ENCODE measurements at places on chromosomes 4 and X. TPM values are rescaled to one million over a fixed set of nuclear protein-coding genes. Genes with fewer than 3 reads are reported as not detected.

The FGB gene
- total RNA-seq, result 2.1 TPM

The EGF gene
- total RNA-seq, result 0.87 TPM

The KDM6A gene
- total RNA-seq, result 14.4 TPM

The USP27X gene
- total RNA-seq, result 2.8 TPM

The DOK7 gene
- not detected for total RNA-seq

The MAP7D3 gene
- 48.2 TPM for total RNA-seq

The PCDH19 gene
- 5.0 TPM for total RNA-seq

The GRID2 gene
- not detected for total RNA-seq

The PLAC8 gene
- not detected for total RNA-seq

The RGN gene
- total RNA-seq, result 0.33 TPM

The UBA6 gene
- 61.7 TPM for total RNA-seq

DNA sequence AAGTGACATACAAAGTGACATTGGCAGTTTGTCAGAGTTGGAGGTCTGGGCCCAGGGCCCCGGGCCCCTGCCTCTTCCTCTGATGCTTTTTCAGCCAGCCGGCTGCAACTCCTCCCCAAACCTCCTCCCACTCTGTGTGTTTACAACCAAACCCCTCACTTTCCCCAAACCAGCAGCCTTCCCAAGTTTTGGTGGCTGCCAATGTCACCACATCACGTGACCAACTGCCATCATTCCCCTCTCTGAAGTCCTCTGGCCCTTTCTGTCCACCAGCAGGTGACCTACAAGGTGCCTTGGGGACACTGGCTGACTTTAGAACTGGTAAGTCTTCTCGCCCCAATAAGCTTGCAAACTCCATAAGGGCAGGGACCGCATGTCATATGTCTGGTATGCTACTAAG lies 357.7 kb downstream of the BCOR start:
- H3K36me3 ChIP-seq, result no peaks in the 10 kb centered on the region
- no peaks in the 10 kb centered on the region for H3K27me3 ChIP-seq
- H3K4me3 ChIP-seq, result no peak overlapping the region
- peaks cover 13% of the 10 kb centered on the region for H3K4me1 ChIP-seq
- no peak for DNase-seq

GRCh38 chrX:149638860-149639259 lies 7.3 kb upstream of the TMEM185A start:
- no peak overlapping the region for H3K4me3 ChIP-seq
- no peaks in the 10 kb centered on the region for H3K36me3 ChIP-seq
- no peaks in the 10 kb centered on the region for H3K4me1 ChIP-seq

GRCh38 chr4:88320780-88321373 lies 36.5 kb upstream of the PPM1K start:
- H3K27me3 ChIP-seq, result no peaks in the 10 kb centered on the region
- peaks cover 5% of the 10 kb centered on the region for H3K4me1 ChIP-seq
- no peak overlapping the region for H3K4me3 ChIP-seq
- H3K36me3 ChIP-seq, result no peaks in the 10 kb centered on the region
- H3K27ac ChIP-seq, result no peak overlapping the region
- DNase-seq, result no peak

- H3K4me1 ChIP-seq, result no peaks in the 10 kb centered on the region
- H3K4me3 ChIP-seq, result no peak overlapping the region
- H3K27ac ChIP-seq, result no peak overlapping the region
- no peak for DNase-seq
- no peaks in the 10 kb centered on the region for H3K27me3 ChIP-seq
Measured at GRCh38 chrX:134294548-134294947, 57.6 kb downstream of the CCDC160 start.

DNA sequence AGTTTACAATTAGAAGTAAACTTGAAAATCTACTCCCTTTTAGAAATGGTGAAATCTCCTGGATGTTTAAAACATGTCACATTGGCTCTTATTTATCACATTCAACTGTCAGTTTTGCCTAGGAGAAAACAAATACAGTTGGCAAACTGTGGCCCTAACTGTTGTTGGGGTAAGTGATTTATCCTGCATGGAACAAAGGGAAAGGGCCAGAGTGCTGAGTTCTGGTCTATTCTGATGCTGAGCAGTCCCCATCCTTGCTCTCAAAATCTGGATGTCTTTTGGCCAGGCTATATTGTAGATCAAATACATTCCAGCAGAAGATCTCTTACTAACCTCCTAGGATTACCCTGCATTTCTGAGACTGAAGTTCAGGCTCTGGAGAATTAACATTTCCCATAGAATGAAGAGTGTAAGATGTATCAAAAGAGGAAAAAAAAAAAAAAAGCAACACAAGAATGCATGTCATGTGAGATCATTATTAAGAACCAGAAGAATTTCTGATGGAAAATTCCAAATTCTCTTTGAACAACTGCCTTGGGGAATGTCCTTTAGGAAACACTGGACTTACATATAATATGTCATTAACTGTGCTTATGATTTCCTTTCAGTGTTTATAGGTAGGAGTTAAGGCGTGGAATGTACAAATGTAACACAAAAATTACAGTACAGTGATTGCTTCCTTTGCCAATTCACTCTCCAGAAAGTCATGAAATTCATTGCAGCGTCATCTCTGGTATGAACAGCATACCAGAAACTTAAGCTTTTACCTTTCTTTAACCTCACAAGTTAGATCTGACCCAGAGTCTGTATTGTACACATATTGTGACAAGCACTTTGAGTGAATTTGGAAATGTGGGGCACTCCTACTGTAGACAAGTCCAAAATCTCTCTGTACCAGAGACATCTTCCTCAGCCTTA lies 1012.5 kb upstream of the LCORL start:
- no peaks in the 10 kb centered on the region for H3K27me3 ChIP-seq
- H3K4me1 ChIP-seq, result peaks cover 37% of the 10 kb centered on the region
- H3K36me3 ChIP-seq, result no peaks in the 10 kb centered on the region
- H3K4me3 ChIP-seq, result no peak overlapping the region
- H3K27ac ChIP-seq, result peak overlapping the region; percentile 37

GRCh38 chrX:130018143-130018542 lies 35.7 kb downstream of the BCORL1 start:
- H3K27me3 ChIP-seq, result no peaks in the 10 kb centered on the region
- no peak for DNase-seq
- peaks cover 9% of the 10 kb centered on the region for H3K36me3 ChIP-seq
- H3K4me3 ChIP-seq, result no peak overlapping the region

DNA sequence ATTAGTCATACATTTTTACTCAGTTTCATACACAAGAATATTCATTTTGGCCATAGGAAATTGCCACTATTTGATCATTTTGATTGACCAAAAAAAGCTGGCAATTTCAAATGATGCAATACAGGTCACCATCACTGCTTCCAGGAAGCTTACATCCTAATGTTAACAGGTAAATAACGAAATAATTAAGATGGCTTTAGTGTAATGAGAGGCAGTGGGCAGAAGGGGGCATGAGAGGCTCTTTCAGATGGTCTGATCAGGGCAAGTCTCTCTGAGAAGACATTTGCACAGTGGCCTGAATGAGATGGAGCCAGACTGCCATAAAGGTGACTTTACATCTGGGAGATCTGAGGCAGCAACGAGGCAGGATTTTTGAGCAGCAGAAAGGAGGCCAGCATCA lies 170.7 kb downstream of the SLIT2 start:
- H3K36me3 ChIP-seq, result no peaks in the 10 kb centered on the region
- peaks cover 5% of the 10 kb centered on the region for H3K27me3 ChIP-seq
- DNase-seq, result no peak
- peaks cover 10% of the 10 kb centered on the region for H3K4me1 ChIP-seq

DNA sequence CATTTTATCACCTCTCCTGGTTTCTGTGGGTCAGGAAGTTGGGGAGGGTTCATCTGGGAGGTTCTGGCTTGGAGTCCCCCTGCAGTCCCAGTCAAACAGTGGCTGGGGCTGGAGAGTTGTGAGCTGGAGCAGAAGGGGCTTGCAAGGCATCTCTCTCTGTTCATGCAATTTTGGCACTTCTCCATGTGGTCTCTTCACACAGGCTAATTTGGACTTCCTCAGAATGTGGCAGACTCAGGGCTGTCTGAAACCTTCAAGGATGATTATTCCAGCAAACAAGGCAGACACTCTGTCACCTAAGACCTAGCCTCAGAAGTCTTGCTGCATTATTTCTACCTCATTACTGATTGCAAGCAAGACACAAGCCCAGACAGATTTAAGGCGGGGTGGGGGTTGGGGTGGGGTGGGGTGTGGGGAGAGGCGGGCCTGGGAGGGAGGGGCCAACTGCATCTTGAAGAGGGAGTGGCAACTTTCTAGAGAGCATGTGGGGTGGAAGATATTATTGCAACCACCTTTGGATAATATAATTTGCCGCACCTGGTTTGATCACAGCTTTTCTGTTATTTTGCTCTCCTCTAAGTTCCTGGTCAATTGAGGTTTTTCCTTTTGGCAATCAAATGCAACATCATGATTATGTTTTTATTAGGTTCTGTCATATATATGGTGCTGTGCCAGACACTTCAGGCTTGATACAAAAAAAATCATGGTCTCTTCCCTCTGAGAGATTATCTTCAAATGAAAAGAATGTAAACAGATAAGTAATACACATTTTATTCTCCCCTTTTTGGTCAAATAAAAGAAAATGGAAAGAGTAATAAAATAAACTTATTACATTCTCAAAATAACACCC lies 799.5 kb downstream of the RPA4 start:
- no peaks in the 10 kb centered on the region for H3K36me3 ChIP-seq
- no peak overlapping the region for H3K27ac ChIP-seq
- no peaks in the 10 kb centered on the region for H3K27me3 ChIP-seq
- H3K4me3 ChIP-seq, result no peak overlapping the region
- DNase-seq, result no peak

DNA sequence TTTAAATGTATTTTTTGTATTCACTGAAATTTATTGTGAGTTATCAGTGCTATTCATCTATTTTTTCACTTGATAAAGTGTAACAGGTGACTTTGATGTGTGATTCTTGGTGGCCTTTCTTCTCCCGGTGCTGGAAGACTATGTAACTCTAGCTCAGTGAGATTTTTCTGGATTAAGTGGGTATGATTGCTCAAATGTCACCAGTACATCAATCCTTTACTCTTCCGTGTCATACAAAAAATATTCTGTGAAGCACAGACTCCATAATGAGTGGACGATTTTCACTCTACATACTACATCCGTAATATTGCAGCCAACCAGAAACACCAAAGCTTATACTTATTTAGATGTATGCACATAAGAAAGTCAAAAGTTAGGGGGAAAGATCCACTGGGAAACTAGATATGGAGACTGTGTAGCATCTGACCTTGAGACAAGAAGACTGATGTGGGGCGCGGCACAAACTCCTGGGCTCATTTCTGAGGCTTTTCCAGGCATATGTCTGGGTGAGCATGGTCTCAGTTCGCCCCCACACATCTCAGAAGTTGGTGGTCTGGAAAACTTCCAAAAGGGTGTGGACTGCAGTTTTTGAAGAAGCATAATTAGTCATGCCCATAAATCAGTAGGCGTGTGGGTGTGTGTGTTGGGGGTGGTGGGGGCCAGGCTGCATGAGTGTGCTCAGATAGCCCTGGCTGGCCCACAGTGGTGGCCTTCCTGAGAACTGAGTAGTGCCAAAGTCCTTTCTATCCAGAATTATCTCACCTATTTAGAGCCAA lies 53.9 kb upstream of the TENM3 start:
- H3K27me3 ChIP-seq, result no peaks in the 10 kb centered on the region
- no peaks in the 10 kb centered on the region for H3K36me3 ChIP-seq
- H3K4me1 ChIP-seq, result peaks cover 61% of the 10 kb centered on the region
- H3K27ac ChIP-seq, result peak overlapping the region; percentile 15
- no peak for DNase-seq

GRCh38 chrX:118983513-118983912 lies 9.1 kb downstream of the LONRF3 start:
- H3K27ac ChIP-seq, result no peak overlapping the region
- no peaks in the 10 kb centered on the region for H3K27me3 ChIP-seq
- no peaks in the 10 kb centered on the region for H3K4me1 ChIP-seq

GRCh38 chrX:139203651-139204570 lies 326.6 kb upstream of the F9 start:
- no peak overlapping the region for H3K27ac ChIP-seq
- H3K4me1 ChIP-seq, result peaks cover 9% of the 10 kb centered on the region
- DNase-seq, result no peak
- peak overlapping the region; percentile 72 for H3K4me3 ChIP-seq
- peaks cover 63% of the 10 kb centered on the region for H3K27me3 ChIP-seq

DNA sequence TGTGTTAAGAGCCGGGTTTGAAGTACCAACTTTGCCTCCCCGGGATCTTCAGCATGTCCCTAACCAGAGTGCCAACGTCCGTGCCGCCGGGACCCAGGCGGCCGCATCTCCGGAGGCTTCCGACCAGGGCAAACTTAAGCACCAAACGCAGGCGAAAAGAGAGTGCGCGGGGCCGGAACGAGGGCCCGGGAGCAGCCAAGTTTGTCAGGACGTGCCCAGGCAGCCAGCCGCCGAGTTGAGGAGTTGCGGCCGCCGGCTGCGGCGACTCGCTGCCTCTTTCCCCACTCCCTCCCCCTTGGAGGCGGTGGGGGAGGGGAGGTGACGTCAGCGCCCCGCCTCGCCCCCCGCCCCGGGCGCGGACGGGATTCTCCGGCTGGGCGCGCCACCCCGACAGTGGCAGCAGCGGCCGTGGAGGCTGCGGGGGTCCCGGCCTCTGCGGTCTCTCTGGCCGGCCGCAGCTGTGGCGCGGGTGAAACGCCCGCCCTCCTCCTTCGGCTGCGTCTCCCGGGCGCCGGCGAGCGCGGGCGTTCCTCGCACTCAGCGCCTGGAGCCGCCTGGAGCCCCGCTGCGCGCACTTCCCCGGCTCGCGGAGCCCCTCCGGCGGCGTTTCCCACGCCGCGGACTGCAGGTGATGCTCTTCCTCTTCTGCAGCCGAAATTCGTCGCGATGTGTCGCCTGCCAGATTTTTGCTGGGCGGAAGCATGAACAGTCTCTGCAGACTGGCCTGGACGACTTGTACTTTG lies 2.9 kb upstream of the FAT1 start:
- no peak for DNase-seq
- H3K27ac ChIP-seq, result peak overlapping the region; percentile 98
- peaks cover 6% of the 10 kb centered on the region for H3K36me3 ChIP-seq

DNA sequence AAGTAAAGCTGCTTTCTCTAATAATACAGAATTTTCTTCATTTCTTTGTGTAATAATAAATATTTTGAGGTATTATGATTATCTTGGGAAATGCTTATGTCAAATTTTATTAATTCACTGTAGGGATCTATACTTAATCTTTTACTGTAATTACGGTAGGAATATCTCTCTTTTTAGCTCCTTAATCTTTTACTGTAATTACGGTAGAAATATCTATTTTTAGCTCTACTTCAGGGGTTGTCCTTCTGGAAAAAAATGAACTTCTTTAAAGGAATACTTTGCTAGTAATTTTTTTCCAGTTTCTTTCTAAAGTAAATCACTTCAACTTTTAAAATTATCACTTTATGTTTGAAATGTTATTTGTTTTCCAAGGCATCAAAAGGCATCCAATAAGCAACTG lies 2229.4 kb upstream of the AGA start:
- no peak overlapping the region for H3K4me3 ChIP-seq
- DNase-seq, result no peak
- H3K4me1 ChIP-seq, result no peaks in the 10 kb centered on the region
- peaks cover 2% of the 10 kb centered on the region for H3K36me3 ChIP-seq
- H3K27me3 ChIP-seq, result no peaks in the 10 kb centered on the region

GRCh38 chr4:2412885-2413716 lies 5.3 kb downstream of the ZFYVE28 start:
- H3K4me3 ChIP-seq, result peak overlapping the region; percentile 63
- peak overlapping the region; percentile 93 for H3K27ac ChIP-seq
- H3K36me3 ChIP-seq, result no peaks in the 10 kb centered on the region
- H3K27me3 ChIP-seq, result peaks cover 18% of the 10 kb centered on the region

All from chondrocyte (in vitro differentiated cells).